Central memory CD4-positive, alpha-beta T cell (primary cell): ENCODE measurements at places on chromosomes 2 and 18.

GRCh38 chr2:200509235-200509611 is 645 bp downstream of the KCTD18 start:
- DNase-seq = no peak

GRCh38 chr18:68940039-68940438 is 142.2 kb downstream of the CCDC102B start:
- no peak for DNase-seq

GRCh38 chr18:8943900-8944870 is 158.3 kb upstream of the NDUFV2 start:
- no peak for DNase-seq

DNA sequence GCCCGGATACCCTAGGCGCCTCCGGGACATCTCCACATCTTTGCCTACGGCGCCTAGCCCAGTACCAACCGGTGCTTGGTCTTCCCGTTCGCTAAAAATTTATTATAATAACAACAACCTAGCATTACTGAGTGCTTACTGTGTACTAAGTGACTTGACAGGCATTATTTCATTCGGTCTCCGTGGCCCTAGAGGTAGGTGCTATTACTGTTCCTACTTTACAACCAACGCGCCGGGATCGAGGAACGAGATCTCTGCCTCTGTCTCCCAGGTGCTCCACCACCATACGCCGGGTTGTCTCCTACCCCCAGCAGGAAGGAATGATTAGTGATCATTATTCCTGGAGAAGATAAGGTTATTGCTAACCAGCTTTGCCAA is 657 bp upstream of the BIN1 start:
- DNase-seq = no peak

GRCh38 chr2:235702186-235702585 is 208.3 kb downstream of the AGAP1 start:
- no peak for DNase-seq

- DNase-seq = peak; percentile 70
Observed at GRCh38 chr2:84880645-84881521, at the start of gene TRABD2A. TSS of gene TRABD2A (minus strand) at chr2:84881084. CDS start at chr2:84881039, 45 bp downstream.

DNA sequence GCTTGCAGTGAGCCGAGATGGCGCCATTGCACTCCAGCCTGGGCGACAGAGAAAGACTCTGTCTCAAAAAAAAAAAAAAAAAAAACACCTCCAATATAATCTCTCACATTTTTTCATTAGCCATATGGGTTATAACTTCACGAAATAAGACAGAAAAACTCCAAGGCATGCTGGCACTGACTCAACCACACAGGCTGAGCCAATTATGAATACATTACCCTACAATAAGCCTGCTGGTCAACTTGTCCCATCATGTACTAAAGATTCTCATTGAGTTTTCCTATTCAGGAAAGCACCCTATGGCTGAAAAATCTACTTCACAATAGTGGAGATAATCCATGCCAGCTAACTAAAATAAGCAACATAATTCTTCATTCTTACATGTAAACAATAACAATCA is 12.8 kb upstream of the MAP3K20 start:
- no peak for DNase-seq

- DNase-seq = no peak
Observed at GRCh38 chr2:225008935-225009334, 33.3 kb downstream of the DOCK10 start.

- DNase-seq = no peak
Observed at GRCh38 chr18:12861637-12862036, 22.4 kb downstream of the PTPN2 start.

GRCh38 chr18:54824761-54825160 is 3.5 kb upstream of the RAB27B start:
- no peak for DNase-seq

DNA sequence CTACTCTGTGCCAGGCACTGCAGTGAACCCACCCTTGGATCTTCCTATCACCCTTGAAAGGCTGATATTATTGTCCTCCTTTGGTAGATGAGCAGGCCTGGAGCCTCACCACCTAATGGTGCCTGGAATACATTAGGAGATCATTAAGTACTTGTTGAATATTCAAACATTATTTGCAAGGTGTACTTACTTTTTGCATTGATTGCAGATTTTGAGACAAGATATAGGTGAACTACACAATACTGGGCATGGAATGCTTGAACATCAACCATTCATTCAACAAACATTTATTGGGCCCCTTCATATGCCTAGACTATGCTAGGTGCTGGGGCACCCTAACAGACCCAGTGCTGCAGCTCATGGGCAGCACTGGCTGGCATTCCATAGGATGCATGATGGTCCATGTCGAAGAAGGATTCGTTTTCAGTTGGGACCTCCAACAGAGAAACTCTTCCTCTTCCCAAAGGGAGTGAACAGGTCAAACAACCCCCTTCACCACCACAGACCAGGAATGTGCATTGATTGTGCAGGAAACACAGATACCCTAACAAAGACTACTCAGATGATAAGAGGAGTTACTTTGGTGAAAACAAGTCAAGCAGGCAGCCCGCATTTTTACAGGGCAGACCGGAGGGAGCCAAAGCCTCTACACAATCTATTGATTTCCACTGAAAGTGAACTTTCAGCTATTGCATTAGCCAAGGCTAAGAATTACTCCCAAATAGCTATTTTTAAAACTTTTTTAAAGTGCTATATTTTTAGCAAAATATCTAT is 149.6 kb upstream of the SH3BP4 start:
- no peak for DNase-seq

DNA sequence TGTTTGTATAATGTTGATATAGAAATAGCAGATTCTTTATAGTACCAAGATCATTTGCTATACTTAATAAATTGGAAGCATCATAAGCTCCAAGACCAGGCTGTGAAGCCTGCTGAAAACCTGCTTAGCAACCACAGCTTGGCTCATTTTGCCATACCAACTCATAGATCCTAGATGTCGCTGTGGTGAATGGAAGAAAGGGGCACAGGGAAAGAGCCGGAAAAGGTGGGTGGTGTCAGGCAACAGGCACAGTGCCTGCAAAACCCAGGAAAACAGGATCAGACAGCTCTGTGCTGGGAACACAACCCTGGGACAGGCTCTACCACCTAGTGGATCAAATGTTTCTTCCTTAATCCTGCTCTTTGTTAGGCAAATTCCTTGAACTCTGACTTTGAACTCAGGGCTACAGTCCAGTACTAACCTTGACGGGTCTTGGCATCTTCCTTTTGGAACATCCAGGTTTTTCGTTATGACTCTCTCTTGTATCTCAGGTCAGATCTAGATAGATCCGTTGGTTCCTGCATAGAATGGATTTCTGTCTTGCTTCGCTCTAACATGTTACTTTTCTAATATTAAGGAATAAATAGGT is 31.6 kb downstream of the TWSG1 start:
- no peak for DNase-seq

DNA sequence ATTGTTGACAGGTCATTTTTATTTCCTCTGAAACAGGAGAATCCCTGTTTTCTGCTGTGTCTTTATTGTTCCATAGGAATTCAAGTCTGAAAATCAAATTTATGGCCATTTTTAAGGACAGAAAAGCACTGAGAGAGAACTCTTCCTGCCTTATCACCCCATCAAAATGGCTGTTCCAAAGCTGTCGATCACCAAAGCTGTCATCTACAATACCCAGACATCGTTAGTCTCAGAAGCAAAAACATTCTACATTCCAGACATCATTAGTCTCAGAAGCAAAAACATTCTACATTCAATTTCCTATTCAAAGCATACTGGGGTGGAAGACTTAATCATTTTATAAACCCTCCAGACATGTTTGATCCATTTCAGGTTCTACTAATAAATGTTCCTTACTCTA is 44.4 kb downstream of the SCRN3 start:
- DNase-seq = no peak
